ENCODE measurements at places on chromosomes 13 and 19. TPM values are rescaled to one million over a fixed set of nuclear protein-coding genes. Genes with fewer than 3 reads are reported as not detected.

DNA sequence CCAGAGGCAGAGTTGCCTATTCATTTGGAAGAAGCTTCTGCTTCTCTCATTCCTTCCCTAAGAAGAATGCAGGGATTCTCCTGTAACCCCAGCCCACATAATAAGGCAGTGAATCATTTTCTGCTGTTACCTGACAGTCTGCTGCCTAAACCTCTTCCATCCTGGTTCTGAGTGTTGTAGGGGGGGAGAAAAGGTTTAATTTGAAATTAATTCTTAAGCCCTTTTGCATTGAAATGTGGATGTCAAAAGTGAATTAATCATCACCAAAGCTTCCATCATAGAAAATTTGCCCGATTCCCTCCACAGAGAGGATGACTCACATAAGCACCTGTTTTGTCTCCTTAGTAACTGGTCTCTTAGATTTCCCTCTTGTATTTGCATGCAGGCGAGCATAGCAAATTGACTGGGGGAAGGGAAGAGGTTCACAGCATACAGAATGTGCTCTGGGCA lies 146.7 kb upstream of the FNDC3A start:
- peaks cover 20% of the 10 kb centered on the region for H3K4me1 ChIP-seq
- H3K27ac ChIP-seq = no peak overlapping the region
- peaks cover 2% of the 10 kb centered on the region for H3K27me3 ChIP-seq
- H3K4me3 ChIP-seq = peak overlapping the region; percentile 68
- no peak for DNase-seq

GRCh38 chr13:113969311-113969972 lies 4.4 kb downstream of the C13orf46 start:
- no peaks in the 10 kb centered on the region for H3K4me1 ChIP-seq
- peaks cover 47% of the 10 kb centered on the region for H3K27me3 ChIP-seq
- H3K4me3 ChIP-seq = no peak overlapping the region
- H3K27ac ChIP-seq = peak overlapping the region; percentile 43
- no peak for DNase-seq

DNA sequence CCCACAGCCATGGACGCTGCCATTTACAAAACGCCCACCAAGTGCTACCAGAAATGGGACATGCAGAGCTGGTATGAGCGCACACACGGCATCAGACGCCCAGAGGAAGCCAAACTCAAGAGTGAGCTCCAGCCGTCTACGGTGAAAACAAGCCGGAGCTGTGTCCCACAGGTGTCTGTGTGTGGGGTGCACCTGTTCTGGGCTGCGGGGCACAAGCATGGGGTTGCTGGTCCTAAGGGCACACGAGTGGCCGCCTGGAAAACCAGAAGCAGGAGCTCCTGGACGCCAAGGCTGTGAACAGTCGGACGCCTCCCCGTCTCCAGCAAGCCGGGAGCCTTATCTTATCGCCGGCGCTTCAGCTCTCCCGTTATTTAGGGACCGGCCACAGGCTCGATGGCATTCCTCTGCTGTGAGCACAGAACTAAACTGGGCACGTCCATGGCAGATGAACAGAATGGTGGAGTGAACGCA lies 1.3 kb downstream of the ADPRHL1 start:
- DNase-seq = no peak
- H3K4me1 ChIP-seq = no peaks in the 10 kb centered on the region
- H3K27me3 ChIP-seq = no peaks in the 10 kb centered on the region
- no peak overlapping the region for H3K4me3 ChIP-seq
- H3K36me3 ChIP-seq = peaks cover 12% of the 10 kb centered on the region

GRCh38 chr19:2494447-2495129 lies 18.7 kb downstream of the GADD45B start:
- peaks cover 16% of the 10 kb centered on the region for H3K27me3 ChIP-seq
- peaks cover 8% of the 10 kb centered on the region for H3K4me1 ChIP-seq
- DNase-seq = peak; percentile 68
- H3K4me3 ChIP-seq = peak overlapping the region; percentile 83
- H3K36me3 ChIP-seq = no peaks in the 10 kb centered on the region
- no peak overlapping the region for H3K27ac ChIP-seq

DNA sequence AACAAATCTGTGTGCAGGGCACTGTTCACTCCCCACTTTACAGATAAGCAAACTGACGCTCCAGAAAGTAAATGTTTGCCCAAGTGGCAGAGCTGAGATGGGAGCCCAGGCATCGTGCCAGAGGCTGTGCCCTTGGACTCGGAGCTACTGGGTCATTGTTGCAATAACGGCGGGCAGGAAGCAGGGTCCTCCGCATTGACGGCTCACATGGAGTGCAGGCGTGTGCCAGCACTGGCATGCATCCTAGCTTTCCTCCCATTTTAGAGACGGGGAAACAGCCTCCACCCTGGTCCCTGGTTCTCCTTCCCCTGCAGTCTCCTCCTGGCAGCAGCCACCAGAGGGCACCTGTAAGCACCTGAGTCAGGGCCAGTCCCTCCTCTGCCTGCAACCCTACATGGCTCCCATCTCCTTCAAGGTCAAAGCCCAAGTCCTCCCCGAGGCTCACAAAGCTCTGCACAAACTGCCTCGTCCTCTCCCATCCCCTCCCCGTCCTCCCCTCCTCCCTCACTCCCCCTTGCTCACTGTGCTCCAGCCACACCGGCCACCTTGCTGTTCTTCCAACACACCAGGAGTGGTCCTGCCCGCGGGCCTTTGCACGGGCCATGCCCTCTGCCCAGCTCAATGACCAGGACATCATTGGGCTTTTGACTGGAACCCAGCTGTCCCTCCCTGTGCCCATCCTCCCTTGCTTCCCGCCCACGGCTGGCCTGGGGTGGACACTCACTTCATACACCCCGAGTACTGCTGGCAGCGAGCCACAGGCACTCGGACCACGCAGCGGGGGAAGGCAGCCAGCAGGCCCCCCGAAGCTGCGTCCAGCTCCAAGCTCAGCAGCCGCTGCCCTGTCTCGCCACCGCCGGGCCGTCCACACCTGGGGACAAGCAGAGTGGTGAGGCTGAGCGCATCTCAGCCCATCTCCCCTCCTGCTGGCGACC lies 7.7 kb upstream of the LRG1 start:
- no peak overlapping the region for H3K4me3 ChIP-seq
- DNase-seq = no peak
- H3K27ac ChIP-seq = no peak overlapping the region
- H3K4me1 ChIP-seq = no peaks in the 10 kb centered on the region
- H3K36me3 ChIP-seq = no peaks in the 10 kb centered on the region
- H3K27me3 ChIP-seq = peaks cover 2% of the 10 kb centered on the region

DNA sequence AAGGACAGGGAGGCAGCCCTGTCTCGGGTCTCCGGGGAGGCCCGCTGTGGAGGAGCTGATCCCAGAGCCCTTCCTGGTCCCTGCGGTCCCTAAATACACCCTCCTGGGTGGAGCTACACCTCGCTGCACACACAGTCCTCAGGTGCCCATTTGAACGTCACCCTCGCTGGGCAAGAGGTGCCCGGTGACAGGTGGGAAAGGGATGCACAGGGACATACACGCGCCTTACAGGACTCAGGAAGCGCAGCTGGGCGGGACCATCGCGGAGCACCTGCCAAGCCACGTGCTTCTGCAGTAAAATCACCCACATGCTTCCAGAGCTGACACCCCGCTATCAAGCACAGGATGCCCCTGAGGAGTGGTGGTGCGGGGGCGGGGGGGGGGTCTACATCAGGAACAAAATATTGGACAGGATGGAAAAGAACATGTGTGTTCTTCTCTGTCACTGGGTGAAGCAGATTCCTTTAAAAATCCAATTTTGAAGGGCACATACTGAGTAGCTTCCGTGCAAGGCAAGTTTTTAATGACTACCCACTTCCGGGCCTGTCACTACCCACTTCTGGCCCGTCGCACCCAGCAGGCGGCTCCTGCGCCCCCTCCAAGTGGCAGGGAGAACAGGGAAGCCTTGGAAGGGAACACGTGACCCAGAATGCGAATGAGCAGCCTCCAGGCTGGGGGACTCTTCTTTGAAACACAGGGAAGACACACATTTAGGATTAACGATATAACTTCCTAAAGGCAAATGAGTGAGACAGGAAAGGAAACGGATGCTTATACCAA lies 78.9 kb downstream of the COL4A1 start:
- DNase-seq = no peak
- no peak overlapping the region for H3K4me3 ChIP-seq
- H3K4me1 ChIP-seq = no peaks in the 10 kb centered on the region
- no peak overlapping the region for H3K27ac ChIP-seq
- H3K36me3 ChIP-seq = no peaks in the 10 kb centered on the region

- peak overlapping the region; percentile 38 for H3K4me3 ChIP-seq
- peaks cover 5% of the 10 kb centered on the region for H3K27me3 ChIP-seq
- no peak for DNase-seq
- peak overlapping the region; percentile 48 for H3K27ac ChIP-seq
- H3K36me3 ChIP-seq = no peaks in the 10 kb centered on the region
These were observed 171.4 kb downstream of the FOXO1 start for GRCh38 chr13:40494946-40495620.

DNA sequence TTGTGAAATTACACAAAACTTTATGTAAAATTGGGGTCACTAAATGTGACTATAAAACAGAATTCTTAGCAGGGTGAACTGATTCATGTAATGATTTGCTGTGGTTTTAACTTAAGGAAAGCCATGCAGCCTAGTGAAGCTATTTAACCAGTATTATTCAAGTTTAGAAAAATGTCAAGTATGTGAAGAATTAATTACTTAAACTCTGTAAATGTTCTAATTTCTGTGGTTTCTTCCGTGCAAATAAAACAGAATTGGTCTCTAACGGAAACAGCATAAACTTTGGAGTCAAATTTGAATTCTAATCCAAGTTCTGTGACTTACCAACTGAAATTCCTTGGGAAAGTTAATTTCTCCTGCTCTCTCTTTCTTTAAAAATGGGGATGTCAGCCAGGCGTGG lies 13.3 kb downstream of the CDC16 start:
- no peak for DNase-seq
- no peak overlapping the region for H3K27ac ChIP-seq
- H3K4me1 ChIP-seq = peaks cover 64% of the 10 kb centered on the region
- H3K36me3 ChIP-seq = peaks cover 22% of the 10 kb centered on the region
- no peak overlapping the region for H3K4me3 ChIP-seq
- no peaks in the 10 kb centered on the region for H3K27me3 ChIP-seq

- H3K4me1 ChIP-seq = peaks cover 43% of the 10 kb centered on the region
- H3K4me3 ChIP-seq = peak overlapping the region; percentile 97
- H3K27ac ChIP-seq = peak overlapping the region; percentile 88
- H3K36me3 ChIP-seq = no peaks in the 10 kb centered on the region
- H3K27me3 ChIP-seq = peaks cover 14% of the 10 kb centered on the region
These were observed 616 bp downstream of the PINLYP start for GRCh38 chr19:43575955-43576878.

DNA sequence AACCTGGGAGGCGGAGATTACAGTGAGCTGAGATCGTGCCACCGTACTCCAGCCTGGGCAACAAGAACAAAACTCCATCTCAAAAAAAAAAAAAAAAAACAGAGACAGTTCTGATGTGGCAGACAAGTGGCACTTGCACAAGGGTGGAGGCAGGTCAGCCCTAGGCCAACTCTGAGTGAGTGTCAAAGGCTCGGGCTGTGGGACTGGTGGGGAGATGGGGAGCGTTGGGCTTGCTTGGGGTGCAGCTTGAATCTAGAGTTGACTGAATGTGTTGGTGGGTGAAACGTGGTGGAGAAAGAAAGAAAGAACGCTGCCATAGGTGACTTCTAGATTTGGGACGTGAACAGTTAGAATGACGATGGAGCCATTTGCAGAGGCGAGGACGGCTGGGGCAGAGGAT lies 121.3 kb upstream of the SPACA7 start:
- no peaks in the 10 kb centered on the region for H3K4me1 ChIP-seq
- H3K36me3 ChIP-seq = no peaks in the 10 kb centered on the region
- DNase-seq = no peak
- peaks cover 5% of the 10 kb centered on the region for H3K27me3 ChIP-seq

GRCh38 chr13:110626521-110626920 lies 11.2 kb downstream of the NAXD start:
- H3K36me3 ChIP-seq = peaks cover 5% of the 10 kb centered on the region
- H3K4me3 ChIP-seq = no peak overlapping the region
- H3K27ac ChIP-seq = peak overlapping the region; percentile 54
- no peak for DNase-seq
- peaks cover 2% of the 10 kb centered on the region for H3K27me3 ChIP-seq
- H3K4me1 ChIP-seq = peaks cover 36% of the 10 kb centered on the region

GRCh38 chr13:109818886-109819285 lies 32.5 kb upstream of the IRS2 start:
- H3K27ac ChIP-seq = no peak overlapping the region
- no peaks in the 10 kb centered on the region for H3K36me3 ChIP-seq
- peaks cover 5% of the 10 kb centered on the region for H3K27me3 ChIP-seq

- no peak for DNase-seq
- H3K27ac ChIP-seq = peak overlapping the region; percentile 98
- H3K4me3 ChIP-seq = peak overlapping the region; percentile 93
- H3K27me3 ChIP-seq = peaks cover 12% of the 10 kb centered on the region
- peaks cover 3% of the 10 kb centered on the region for H3K36me3 ChIP-seq
These were observed 461 bp upstream of the HSPB6 start for GRCh38 chr19:35757231-35757748.

DNA sequence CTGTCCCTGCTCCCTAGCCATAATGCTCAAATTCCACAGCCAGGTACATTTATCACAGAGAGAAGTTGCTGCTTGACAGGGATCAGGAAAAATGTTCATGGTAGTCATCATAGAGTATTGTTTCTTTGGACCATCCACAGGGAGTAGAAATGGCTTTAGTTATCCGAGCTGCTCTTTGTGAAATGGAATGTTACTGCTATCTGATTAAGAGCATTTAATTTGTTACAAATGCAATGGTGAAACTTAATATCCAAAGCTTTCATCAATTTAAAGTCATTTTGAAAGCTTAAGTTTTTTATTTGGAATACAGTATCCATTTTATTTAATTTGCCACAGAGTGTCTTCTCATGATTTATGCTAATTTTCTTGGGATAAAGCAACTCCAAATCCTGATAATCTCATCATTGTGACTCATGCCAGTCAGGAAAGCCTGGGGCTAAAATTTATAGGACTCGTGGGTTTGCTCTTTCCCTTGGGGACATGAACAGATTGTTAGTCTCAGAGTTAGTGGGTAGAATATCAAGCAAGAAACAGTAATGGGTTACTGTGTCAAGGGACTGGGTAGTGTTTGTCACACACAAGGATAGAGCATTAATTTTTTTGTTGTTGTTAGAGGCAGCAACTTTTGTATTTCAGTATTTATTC lies 59.8 kb downstream of the SCEL start:
- H3K4me1 ChIP-seq = no peaks in the 10 kb centered on the region
- H3K4me3 ChIP-seq = no peak overlapping the region
- no peaks in the 10 kb centered on the region for H3K36me3 ChIP-seq
- no peak for DNase-seq
- H3K27me3 ChIP-seq = peaks cover 5% of the 10 kb centered on the region

- H3K36me3 ChIP-seq = no peaks in the 10 kb centered on the region
- H3K27ac ChIP-seq = no peak within 1 kb of the TSS
- no peak for DNase-seq
- H3K4me1 ChIP-seq = no peaks in the 10 kb centered on the region
- no peak within 1 kb of the TSS for H3K4me3 ChIP-seq
These were observed at the start of gene RHPN2 for GRCh38 chr19:33064792-33065550. Gene RHPN2, minus strand, starts transcription at chr19:33064888. Its CDS starts 36 bp downstream, at chr19:33064852.

DNA sequence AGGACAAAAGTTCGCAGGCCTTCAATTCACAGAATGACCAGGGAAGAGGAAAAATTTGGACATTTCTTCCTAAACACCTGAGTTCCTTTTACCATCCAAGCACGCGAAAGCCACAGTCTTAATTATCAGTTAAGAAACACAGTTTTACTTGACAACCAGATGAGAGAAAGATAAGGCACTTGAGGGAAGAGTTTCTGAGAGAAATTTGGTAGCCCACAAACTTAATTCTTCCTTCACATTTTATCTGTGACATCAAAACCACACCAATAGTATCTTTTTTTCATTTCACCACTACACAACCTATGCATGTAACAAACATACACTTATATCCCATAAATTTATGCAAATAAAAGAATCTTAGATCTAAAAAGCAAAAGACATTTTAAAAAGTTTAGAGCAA lies 326.6 kb downstream of the MZT1 start:
- no peak for DNase-seq
- H3K36me3 ChIP-seq = no peaks in the 10 kb centered on the region
- H3K4me3 ChIP-seq = no peak overlapping the region
- H3K27ac ChIP-seq = no peak overlapping the region

ZNF525 gene
- 10.9 TPM for polyA plus RNA-seq

SUGP1 gene
- 27.7 TPM for polyA plus RNA-seq

SMIM7 gene
- polyA plus RNA-seq = 82.2 TPM
